ENCODE measurements at places on chromosomes 6 and 20.

GRCh38 chr20:37364927-37365272 is 19.0 kb downstream of the SRC start:
- DNase-seq, result peak; percentile 11

GRCh38 chr6:112920994-112921393 is 573.9 kb downstream of the RFPL4B start:
- no peak for DNase-seq

DNA sequence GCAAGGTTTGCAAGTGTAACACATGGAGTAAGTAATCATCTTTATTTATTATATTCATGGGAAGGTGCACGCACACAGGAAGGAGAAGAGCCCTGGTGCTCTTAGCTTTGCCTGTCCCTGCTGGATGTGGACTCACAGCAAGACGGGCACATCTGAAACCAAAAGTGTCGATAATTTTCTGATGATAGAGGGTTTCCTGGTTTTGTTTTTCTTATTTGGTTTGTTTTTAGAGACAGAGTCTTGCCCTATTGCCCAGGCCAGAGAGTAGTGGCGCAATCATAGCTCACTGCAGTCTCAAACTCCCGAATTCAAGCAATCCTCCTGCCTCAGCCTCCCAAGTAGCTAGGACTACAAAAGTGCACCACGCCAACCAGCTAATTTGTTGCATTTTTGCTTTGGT is 7.8 kb upstream of the KHDC1L start:
- no peak for DNase-seq

DNA sequence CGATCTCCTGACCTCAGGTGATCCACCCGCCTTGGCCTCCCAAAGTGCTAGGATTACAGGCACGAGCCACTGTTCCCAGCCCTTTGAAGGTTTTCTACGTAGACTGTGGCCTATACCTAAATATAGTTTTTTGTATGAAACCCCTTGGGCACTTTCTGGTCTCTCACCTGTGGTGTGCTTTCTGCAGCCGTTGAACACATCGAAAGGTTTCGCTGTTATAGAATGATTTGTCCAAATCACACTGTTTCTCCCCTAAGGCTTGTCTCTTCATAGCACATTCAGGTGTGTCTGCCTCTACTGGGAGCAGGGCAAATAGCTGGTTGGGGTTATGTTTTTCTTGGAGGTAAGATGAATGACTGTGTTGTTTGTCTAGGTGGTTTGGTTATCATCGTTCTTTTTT is 597.9 kb downstream of the RNF144B start:
- DNase-seq, result no peak

DNA sequence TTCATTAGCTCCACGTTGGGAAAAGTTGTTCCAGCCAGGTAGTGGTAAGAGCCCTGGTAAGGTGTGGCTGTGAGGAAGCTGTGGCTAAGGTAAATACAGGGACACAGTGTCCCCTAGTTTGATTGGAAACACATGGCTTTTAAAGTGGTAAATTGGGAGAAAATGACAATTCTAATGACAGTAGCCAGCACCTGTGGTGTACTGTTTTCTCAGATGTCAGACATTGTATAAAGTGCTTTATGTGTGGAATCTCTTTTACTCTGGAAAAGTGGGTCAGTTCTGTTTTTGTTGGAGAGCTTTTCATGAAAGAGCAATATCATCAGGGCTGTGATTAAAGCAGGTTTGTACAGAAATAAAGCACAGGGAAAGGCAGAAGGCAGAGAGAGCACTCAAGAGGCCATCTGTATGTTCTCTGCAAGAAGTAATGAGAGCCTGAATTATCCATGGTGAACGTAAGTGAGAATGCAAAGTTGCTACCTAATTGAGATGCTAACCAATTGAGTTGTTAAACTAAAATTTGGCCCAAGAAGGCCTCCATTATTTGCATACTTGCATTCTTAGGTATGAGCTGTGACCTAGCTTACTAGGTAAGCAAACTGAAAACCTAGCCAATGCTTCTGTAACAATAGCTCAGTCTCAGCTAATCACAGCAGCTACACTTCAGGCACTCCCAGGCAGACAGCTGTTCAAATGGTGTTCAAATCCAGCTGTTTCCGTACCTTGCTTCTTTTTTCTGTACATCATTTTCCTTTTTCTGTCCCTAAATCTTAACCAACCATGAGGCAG is 28.2 kb downstream of the MRAP2 start:
- no peak for DNase-seq

- no peak for DNase-seq
Measured at GRCh38 chr6:25486550-25486949, 165.5 kb upstream of the SCGN start.

DNA sequence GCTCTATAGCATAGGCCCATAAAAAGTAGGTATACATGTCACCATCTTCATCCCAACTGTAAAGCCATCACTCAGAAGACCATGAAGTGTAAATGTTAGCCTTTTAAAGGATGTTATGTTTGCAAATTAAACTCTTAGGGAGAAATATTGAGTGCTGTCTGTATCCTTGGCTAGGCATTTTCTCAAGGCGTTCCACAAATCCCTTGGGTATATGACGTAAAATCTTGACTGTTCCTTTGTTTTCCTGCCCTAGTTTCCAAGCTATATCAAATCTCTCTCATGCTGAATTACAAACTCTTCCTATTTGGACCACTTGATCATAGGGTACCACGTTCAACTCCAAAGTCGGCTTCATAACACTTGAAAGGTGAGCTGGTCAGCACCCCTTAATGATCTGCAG is 486.2 kb downstream of the HDGFL1 start:
- DNase-seq, result no peak

DNA sequence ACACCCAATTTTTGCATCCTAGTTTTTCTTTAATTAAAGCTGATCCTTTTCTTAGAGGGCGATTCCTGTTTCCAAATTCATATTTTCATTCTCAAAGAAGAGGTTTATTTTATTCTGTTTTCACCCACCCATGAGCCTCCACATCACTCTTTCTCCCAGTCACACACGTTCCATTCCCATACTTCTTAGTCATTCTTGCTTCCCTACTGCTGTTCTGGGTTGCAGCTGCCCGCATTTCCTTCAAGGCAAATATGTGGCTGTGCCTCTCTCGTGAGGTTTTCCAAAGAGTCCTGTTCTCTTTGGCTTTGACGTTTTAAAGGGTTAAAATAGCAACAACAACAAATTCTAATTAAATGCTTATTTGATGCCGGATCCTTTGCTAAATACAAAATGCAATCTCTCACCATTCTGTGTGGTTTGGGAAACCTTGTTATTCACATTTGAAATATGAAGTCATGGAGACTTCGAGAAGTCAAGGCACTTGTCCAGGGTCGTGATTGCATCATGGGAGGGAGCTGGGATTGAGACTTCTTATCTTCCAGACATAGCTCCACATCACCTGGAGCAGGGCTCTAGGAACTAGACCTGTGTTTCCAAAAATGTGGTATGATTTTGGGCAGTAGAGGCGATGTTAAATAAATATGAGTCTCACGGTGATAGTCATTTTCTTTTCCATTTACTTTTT is 126.6 kb downstream of the DOK5 start:
- DNase-seq, result no peak

DNA sequence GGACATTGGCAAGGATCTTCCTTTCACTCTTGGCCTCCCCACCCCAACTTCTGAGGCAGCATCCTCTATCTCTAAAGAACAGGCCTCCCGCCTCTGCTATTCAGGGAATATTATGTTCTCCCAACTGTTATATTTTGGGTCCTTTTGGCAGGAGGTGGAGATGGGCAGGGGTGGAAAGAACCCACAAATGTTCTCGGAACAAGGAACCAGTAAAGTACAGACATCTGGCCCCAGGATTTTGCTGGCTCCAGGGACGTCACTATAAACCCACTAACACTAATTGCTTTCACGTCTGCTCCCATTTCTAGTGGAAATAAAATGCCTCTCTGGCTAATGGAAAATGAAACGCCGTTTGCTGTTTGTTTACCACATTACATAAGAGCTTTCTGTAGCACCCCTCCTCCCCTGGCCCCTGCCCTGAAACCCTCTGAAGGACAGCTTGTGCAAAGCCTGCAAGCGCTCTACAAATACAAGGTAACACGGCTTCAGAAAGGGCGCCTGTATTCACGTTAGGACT is 77.7 kb upstream of the TBC1D7 start:
- DNase-seq, result no peak

DNA sequence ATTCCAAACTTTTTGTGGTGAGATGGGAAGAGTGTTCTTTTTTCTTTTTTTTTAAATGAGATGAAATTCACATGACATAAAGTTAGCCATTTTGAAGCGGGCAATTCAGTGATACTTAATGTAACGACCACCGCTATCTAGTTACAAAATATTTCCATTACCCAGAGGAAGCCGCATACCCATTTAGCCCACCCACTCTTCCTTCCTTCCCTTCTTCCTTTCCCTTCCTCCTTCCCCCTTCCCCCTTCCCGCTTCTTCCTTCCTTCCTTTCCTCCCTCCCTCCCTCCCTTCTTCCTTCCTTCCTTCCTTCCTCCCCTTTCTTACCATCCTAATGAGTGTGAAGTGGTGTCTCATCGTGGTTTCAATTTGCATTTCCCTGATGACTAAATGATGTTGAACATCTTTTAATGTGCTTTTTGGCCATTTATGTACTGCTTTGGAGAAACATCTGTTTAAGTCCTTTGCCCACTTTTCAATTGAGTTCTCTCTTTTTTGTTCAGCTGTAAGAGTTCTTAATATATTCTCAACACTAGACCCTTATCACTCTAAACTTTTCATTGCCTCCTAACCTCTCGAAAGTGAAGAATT is 371.1 kb downstream of the FARS2 start:
- no peak for DNase-seq

DNA sequence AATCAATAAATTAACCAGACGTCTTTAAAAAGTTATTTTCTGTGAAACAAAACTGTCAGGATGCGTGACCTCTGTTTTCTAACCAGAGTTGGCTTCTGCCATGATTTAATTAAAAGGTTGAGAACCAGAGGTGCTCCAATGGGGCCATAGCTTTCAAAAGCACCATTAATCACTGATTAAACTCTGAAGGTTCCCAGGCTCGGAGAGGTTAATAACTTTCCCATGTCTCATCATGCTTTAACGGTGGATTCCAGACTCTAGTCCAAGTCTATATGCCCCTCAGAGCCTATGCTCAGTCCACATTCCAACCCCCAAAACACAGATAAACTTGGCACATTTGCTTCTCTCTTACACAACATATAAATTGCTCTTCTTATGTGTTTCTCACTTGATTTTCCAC is 95.5 kb downstream of the SNAP91 start:
- DNase-seq, result no peak

- DNase-seq, result no peak
Measured at GRCh38 chr6:78611886-78612480, 255.4 kb upstream of the IRAK1BP1 start.

GRCh38 chr20:50629670-50630045 is 61.7 kb downstream of the RIPOR3 start:
- no peak for DNase-seq

- DNase-seq, result no peak
Measured at GRCh38 chr6:93139408-93140081, 279.8 kb downstream of the EPHA7 start.

Data from femur (tissue), 1 donor.